ENCODE measurements at places on chromosomes 13 and 19.
A peak's percentile ranks its signal among the peaks of the same experiment; 100 is the strongest.

- H3K36me3 ChIP-seq: no peaks in the 10 kb centered on the region
- H3K4me1 ChIP-seq: no peaks in the 10 kb centered on the region
- no peaks in the 10 kb centered on the region for H3K27me3 ChIP-seq
- no peak overlapping the region for H3K27ac ChIP-seq
- no peak overlapping the region for H3K4me3 ChIP-seq
Measured at GRCh38 chr13:37878921-37879320, 9.3 kb upstream of the TRPC4 start.

DNA sequence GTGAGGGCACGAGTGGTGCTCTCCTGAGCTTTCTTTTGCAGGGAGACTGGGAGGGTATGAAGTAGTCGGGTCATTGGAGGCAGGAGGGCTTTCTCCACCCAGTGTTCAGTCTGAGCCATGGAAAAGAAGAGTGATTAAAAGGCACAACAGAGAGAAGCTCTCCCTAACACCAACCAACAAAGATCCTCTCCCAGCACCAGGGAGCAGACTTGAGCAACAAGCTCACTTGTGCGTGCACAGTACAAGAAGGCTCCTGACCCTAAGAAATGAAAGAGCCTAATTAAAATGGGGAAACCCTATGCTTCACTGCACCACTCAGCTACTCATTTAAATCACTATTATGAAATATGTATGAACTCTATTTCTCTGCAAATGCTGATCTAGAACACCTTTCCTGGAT is 276.3 kb upstream of the SOX21 start:
- DNase-seq: no peak
- no peak overlapping the region for H3K4me3 ChIP-seq
- H3K4me1 ChIP-seq: peaks cover 3% of the 10 kb centered on the region
- H3K27ac ChIP-seq: no peak overlapping the region
- no peaks in the 10 kb centered on the region for H3K36me3 ChIP-seq

- H3K27ac ChIP-seq: no peak overlapping the region
- no peaks in the 10 kb centered on the region for H3K4me1 ChIP-seq
- peaks cover 1% of the 10 kb centered on the region for H3K27me3 ChIP-seq
- H3K36me3 ChIP-seq: no peaks in the 10 kb centered on the region
- H3K4me3 ChIP-seq: no peak overlapping the region
Measured at GRCh38 chr13:29081036-29081435, 260.9 kb downstream of the MTUS2 start.

DNA sequence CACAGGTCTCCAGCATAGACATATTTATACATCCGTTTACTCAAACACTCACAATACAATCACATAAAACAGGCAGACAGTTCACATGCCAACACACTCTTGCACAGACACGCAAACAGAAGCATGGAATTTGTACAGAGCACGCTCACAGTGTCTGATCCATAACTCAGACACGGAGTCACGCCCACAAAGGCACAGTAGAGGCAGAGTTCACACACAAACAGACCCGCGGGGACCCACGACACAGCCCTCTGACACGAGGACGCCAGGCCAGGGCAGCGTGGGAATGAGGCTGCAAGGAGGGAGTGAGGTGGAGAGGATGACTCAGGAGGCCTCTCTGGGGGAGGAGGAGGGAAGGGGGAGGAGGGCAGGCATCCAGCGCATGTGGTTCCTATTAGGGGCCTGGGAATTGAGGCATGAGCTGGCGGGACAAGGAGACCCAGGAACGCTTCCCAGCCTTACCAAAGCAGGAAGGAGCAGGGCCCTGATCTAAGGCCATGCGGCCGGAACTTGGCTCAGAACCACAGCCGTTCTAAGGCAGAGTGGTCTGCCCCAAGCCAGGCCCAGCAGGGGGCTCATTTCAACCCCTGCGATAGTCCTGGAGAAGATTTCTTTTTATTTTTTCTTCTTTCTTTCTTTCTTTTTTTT is 9.1 kb upstream of the OLFM2 start:
- peak; percentile 78 for DNase-seq
- peaks cover 6% of the 10 kb centered on the region for H3K27me3 ChIP-seq
- peak overlapping the region; percentile 90 for H3K27ac ChIP-seq
- H3K36me3 ChIP-seq: no peaks in the 10 kb centered on the region
- peaks cover 8% of the 10 kb centered on the region for H3K4me1 ChIP-seq

DNA sequence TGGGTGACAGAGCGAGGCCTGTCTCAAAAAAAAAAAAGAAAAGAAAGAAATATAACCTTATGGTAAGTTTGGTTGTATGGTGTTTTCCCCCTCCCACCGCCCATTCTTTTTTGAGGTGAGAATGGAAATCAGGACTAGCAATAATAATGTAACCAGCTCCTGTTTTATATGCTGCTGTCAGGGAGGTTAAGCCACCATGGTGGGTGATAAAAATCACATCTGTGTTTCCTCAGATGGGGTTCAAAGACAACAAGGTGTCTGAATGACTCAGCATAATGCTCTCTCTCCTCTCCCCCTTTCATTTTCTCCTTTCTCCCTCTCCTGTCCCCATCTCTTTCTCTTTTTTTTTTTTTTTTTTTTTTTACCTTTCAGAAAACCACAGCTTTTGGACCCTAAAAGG is 28.3 kb upstream of the GARRE1 start:
- no peak for DNase-seq
- no peaks in the 10 kb centered on the region for H3K27me3 ChIP-seq
- no peaks in the 10 kb centered on the region for H3K4me1 ChIP-seq

DNA sequence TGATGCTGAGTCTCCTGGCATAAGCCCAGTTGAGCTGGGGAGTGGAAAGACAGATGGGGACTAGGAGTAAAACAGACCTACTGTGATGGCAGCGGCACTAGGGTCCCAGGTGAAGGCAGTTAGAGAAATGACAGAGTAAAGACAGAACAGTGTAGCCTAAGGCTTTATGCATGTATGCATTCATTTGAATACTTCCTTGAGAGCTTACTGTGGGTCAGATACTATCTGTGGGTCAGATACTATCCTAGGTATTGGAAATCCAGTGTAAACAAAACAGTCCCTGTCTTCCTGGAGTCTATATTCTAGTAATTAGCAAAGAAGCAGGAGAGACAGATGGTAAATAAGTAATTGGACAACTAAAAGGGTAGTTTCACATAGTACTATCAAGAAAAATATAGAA is 73.7 kb upstream of the LRCH1 start:
- H3K36me3 ChIP-seq: peaks cover 2% of the 10 kb centered on the region
- H3K27ac ChIP-seq: no peak overlapping the region
- DNase-seq: no peak

DNA sequence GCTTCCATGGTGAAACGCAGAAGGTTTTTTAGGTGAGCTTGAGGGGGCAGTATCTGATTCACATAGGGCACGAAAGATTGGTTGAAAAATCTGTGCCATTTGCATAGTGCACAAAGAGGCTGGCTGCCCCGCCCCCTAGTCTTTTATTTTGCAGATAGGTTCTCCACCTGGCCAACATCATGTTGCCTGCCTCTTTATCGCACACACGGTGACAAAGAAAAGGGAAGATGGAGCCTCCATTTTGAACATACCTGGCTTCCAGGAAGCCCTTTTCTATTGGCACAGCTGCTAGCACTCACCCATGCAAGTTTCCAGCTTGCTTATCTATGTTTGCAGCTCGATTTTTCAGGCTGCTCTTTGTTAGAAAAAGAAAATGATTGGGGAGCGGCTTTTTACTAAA is 316.2 kb upstream of the KLHL1 start:
- no peaks in the 10 kb centered on the region for H3K4me1 ChIP-seq
- no peak overlapping the region for H3K4me3 ChIP-seq
- H3K36me3 ChIP-seq: no peaks in the 10 kb centered on the region
- no peak overlapping the region for H3K27ac ChIP-seq

DNA sequence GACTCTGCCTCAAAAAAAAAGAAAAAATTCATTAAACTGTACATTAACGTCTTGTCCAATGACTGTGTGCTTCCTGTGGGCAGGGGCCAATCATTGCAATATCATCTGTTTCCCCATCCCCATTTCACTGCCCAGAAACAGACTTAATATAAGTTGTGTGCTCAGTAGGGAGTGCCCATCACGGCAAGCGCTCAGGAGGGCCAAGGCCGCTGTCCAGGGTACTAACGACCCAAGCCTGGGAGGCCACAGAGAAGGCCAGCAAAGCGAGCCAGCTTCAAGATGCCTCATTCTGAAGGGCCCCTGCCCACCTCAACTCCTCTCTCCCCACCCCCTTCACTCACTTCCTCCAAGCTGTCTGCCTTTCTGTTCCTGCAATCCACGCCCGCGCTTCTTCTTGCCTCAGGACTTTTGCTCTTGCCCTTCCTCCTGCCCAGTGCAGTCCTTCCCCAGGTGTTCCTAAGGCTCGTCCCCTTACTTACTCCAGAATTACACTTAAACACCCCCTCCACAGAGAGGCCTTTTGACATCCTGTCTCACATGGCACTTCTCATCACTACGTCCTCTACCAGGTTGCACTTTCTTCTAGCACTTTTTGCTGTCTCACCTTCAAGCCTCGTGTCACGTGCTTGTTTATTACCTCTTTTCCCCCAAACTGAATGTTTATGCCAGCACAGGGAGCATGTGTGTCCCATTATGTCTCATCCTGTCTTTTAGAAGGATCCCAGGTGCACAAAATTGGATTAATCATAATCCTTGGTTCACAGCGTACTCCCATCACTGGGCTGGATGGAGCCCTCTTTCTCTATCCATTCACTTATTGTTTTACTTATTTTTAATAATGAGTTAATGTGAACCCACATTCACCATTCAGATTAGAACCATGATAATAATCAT is 11.3 kb upstream of the POU2F2 start:
- H3K27me3 ChIP-seq: peaks cover 60% of the 10 kb centered on the region
- no peaks in the 10 kb centered on the region for H3K36me3 ChIP-seq
- no peak overlapping the region for H3K4me3 ChIP-seq
- no peak overlapping the region for H3K27ac ChIP-seq
- no peaks in the 10 kb centered on the region for H3K4me1 ChIP-seq

GRCh38 chr13:35160896-35161295 is 218.8 kb downstream of the NBEA start:
- peaks cover 9% of the 10 kb centered on the region for H3K36me3 ChIP-seq
- H3K4me3 ChIP-seq: no peak overlapping the region
- H3K27me3 ChIP-seq: no peaks in the 10 kb centered on the region
- H3K27ac ChIP-seq: peak overlapping the region; percentile 7
- no peak for DNase-seq
- peaks cover 12% of the 10 kb centered on the region for H3K4me1 ChIP-seq
